ENCODE measurements at places on chromosomes 7 and 10.

DNA sequence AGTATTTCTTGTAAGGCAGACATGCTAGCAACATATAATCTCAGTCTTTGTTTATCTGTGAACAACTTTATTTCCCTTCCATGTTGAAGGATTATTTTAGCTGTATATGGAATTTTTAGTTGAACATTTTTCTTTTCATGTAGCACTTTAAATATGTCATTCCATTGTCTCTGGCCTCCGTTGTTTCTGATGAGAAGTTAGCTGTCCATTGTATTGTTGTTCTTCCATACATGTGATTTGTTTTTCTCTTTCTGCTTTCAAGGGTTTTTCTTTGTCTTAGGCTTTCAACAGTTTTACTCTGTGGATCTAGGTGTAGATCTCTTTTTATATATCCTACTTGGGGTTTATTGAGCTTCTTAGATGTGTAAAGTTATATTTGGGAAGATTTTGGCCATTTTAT, 66.3 kb upstream of the COMTD1 start:
- DNase-seq = no peak

DNA sequence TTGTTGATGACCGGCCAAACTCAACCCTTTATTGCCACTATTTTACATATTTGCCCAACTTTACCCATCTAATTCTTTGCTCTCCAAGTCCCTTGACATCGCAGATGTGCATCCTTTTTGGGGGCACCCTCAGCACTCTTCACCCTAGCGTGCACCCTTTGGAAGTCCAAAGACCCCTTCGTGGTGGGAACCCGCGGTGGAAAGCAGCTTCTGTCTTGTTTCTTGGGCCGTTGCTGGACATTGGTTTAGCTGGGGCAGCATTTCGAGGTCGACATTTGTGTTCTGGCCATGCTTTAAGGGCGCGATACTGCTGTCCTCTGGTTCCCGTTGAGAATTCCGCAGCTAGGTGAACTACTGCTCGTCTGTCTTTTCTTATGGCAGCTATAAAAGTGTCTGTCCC, 326 bp upstream of the PAPOLB start:
- DNase-seq = no peak

- DNase-seq = no peak
These were observed 7.9 kb downstream of the CCDC3 start for GRCh38 chr10:12993595-12993994.

DNA sequence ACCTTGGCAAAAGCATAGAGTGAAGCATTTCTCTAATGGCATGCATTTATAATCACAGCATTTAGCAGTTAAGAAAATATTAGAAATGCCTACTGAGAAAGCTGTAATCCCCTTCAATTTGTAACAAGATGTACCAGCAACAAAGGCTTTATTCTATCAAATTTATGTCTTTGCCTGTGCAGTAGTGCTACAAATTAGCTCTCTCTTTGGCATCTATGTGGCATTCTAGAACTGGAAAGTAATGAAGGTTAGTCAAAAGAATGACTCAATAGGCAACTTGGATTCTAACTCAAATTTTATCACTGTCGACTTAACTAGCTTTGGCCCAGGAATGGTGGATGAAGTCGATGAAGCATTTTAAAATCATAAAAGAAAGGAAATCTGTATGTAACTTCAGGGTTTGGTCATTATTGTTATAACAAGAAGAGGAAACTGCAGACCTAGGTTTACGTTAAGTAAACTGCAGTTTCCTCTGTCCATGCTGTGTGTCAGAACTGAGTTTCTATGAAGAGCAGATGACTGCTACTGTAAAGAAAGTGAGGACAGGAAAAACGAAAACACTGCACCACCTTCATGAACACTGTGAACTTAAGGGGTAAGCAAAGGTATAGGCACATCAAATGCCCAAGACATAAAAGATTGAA, 140.0 kb downstream of the RAPGEF5 start:
- DNase-seq = no peak

DNA sequence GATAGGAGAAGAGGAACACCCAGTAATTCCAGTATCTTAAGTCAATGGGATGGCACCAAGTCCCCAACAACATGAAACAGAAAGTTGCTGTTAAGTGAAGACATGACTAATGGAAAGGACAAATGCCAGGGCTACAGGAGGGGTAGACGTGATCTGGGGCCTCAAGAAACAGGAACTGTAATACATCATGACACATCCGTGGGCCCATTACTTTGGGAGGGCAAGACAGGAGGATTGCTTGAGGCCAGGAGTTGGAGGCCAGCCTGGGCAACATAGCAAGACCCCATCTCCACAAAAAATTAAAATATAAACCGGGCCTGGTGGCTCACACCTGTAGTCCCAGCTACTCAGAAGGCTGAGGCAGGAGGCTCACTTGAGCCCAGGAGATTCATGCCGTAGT, 408.6 kb upstream of the PRKCQ start:
- DNase-seq = no peak
